ENCODE measurements at places on chromosomes 13 and 19.

DNA sequence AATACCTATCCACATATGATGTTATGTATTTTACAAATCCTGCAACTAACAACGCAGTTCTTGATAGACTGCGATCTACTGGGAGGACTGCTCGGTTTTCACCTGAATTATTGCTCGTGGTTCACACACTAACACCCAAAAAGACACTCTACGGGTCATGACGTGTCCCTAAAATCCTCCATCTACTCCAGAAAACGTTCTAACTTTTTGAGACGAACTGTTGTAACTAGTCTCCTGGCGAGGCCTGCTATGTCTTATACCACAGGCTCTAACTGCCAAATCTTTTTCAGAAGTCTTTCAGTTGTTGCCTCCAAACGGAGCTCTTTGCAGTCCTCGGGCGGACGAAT is 108.2 kb downstream of the KCNRG start:
- DNase-seq: no peak

GRCh38 chr19:18379803-18380747 is 5.9 kb upstream of the GDF15 start:
- DNase-seq: no peak

GRCh38 chr19:28840891-28841290 is 372.1 kb downstream of the UQCRFS1 start:
- DNase-seq: no peak

- peak; percentile 73 for DNase-seq
These were observed 5.2 kb upstream of the ZNF579 start for GRCh38 chr19:55585658-55586339.

DNA sequence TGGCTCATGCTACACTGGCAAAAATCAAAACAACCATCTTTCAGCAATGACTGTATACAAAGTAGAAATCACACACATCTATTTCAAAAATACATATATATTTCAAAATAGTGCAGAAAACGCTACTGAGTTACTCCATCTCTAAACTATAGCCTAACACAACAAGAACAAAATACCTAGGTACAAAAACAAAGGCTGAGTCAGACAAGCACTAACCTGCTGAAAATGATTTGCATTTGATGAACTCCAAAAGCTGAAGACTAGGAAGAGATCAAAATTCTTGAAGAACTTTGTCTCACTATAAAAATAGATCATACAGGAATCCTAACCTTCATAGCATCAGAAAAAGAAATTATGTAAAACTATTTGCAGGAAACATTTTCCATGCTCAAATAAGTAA is 381.6 kb downstream of the EFNB2 start:
- no peak for DNase-seq

DNA sequence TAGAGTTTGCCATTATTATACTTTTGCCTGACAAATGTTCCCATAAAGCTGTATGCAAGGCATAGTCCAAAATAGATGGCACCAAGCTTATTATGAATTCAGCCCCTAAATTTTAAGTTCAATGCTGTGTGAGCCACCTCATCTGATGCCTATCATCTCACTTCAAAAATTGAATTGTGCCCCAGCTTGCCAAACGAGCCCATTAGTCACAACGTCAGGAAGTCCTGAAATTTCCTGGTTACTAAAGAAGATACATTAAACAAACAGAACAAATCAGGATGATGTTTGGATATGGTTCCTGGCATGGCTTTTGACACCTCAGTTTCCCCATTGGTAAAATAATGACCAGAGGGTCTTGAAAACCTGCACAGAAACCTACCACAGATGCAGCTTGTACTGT is 147.5 kb upstream of the SOX21 start:
- DNase-seq: no peak

GRCh38 chr13:94330552-94331071 is 148.9 kb downstream of the DCT start:
- peak; percentile 54 for DNase-seq

DNA sequence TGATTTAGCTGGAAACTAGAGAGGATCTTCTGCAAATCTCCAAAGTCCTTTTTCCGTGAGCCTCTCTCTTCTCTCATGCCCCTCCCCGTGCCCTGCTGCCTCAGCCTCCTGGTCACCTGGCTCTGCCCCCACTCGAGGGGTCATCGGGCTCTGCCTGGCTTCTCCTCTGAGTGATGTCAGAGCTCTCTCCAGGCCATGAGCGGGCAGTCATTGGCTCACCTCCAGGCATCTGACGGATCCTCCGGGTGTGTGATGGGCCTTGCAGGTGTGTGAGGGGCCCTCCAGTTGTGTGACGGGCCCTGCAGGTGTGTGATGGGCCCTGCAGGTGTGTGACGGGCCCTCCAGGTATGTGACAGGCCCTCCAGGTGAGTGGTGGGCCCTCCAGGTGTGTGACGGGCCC is 10.3 kb upstream of the GAS6 start:
- no peak for DNase-seq

GRCh38 chr13:65585346-65585745 is 1644.8 kb downstream of the PCDH9 start:
- no peak for DNase-seq

DNA sequence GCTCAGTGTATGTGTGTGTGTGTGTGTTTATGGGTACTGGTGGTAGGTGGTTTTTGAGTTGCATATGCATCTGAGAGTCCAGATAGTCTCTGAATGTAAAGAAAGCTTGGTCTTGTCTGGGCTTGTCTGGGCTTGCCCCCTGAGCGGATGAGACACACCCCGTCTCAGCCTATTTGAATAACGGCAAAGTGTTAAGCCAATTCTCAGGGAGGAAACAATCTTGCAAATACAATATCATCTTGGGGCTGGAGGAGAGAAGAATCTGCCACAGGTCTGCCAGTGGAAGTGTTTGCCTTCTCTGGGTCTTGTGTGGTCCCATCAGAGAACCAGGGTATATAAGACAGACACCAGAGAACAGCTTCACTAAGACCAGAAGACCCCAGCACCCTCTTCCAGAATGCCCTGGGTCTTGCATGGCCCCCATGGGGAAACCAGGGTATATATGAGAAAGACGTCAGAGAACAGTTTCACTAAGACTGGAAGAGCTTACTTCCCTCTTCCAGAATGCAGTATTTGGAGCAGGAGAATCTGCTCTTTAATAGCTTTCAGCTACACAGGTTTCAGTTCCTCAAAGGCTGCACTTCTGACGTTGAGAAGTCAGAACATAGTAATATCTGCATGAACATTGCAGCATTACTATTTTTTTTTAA is 13.3 kb downstream of the CD70 start:
- DNase-seq: peak; percentile 79

DNA sequence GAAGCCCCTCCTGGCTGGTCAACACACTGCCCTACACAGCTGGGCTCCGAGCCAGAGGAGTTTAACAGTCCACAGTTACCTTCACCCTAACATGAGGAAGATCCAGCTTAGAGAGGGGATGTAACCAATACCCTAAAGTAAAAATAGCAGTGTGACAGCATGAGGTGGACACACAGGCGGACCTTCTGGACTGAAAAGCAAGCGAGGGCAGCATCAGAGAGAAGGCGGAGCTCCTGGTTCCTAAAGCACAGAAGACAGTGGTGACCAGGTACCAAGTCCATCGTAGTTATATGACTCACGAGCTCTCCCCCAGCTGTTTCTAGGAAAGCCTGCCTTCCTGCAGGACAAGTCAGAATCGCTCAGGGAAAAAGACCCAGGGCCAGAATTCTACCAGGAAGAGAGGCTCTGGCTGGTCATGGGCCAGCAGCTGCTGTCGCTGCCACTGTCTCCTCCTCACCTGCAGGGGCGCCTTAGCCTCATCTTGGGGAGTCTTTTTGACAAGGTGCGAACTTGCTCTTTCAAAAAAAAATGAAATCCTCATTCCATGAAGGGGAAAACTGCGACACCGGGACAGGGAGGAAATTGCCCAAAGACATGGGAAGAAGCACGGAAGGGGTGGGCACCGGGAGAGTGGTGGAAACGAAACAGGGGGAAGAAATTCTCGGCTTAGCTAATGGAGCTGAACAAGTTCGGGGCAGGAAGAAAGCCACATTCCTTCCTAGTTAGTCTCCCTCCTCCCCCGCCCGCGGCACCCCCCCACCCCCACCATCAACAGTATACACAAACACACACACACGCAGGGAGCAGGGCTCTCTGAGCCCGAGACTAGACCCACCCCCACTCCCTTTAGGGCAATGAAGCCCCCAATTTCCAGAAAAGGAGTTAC is 1.7 kb downstream of the ELL start:
- DNase-seq: peak; percentile 89

DNA sequence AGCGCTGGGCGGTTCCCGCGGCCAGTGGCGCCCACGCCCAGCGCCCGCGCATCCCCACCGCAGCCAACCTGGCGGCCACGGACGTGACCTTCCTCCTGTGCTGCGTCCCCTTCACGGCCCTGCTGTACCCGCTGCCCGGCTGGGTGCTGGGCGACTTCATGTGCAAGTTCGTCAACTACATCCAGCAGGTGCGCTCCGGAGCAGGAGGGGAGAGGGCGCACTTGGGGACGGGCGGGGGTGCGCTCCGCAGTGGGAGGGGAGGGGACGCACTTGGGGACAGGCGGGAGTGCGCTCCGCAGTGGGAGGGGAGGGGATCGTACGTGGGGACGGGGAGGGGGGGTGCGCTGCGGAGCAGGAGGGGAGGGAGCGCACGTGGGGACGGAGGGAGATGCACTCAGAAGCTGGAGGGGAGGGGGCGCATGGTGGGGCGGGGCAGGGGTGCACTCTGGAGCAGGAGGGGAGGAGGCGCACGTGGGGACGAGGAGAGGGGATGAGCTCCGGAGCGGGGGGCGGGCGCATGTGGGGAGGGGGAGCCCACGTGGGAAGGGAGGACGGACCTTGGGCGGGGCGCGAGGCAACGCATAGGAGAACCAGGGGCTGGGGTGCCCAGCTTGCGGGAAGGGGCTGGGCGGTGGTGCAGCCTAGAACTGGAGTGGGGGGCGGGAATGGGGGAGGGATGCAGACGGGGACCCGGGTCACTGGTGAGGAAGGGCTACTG is 1.5 kb downstream of the KISS1R start:
- peak; percentile 77 for DNase-seq

DNA sequence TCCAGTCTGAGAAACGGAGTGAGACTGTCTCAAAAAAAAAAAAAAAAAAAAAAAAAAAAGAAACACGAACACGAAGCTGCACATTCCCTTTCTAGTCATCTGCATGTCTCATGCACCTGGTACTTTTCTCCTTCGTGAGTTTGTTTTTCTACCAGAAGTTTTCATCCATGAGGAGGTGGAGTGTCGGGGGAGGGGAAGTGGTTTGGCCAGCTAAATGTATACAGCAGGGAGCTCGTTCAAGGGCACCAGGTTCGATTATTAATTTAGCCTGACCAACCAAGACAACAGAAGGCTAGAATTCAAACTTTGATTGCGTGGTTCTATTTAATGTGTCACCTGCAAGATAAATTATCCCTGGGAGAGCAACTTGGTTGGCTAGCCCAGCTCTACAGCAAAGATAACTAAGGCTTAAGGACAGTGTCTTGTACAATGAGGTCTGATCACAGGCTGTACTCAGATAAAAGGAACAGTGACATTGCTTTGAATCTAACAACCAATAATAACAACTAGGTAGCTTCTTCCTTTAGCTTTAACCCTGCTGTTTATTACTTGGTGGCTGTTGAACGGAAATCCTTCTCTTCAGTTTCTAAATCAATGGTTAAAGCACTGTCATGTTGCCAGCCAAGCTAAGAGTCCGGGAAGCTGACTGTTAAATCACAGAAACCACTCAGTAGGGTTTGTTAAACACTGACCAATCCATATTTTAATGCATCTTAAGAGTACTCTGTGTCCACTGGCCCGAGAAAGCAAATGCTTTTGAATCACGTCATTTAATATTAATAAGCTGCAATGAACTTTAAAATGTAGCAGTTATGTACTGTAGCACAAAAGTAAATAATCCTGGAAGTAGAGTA is 98.4 kb upstream of the STARD13 start:
- no peak for DNase-seq

GRCh38 chr19:53868892-53869804 is 1.5 kb downstream of the MYADM start:
- peak; percentile 98 for DNase-seq

DNA sequence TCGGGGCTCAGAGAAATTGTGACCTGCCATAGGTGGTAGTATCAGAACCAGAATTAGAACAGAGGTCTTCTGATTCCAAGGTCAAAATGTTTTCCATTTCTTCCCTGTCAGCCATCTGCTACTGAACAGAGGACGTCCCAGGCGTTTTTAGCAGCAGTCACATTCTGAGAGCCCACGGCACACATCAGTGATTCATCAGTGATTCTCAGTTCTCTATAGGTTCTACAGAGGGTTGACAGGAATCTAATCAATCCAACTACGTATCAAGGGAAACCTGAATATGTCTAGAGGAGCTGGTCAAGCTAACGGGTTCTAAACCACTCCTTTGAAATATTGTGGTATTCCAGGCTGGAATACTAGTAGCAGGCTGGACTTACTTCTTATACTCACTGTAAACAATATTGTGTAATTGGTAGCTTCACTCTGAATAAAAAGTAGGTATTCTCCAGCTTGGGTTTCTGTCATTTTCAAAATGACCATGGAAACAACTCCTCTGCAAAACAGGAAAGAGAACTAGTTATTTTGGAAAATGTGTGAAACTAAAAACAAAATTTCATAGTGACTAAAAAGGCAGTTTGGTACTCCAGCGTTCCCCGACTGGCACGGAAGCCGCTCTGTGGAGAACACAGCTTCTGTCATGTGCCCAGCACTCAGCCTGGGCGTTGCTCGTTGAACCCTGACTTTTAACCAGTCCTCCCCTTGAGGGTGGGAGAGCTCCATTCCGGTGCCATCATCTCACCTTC is 43.2 kb downstream of the FLT3 start:
- DNase-seq: no peak

DNA sequence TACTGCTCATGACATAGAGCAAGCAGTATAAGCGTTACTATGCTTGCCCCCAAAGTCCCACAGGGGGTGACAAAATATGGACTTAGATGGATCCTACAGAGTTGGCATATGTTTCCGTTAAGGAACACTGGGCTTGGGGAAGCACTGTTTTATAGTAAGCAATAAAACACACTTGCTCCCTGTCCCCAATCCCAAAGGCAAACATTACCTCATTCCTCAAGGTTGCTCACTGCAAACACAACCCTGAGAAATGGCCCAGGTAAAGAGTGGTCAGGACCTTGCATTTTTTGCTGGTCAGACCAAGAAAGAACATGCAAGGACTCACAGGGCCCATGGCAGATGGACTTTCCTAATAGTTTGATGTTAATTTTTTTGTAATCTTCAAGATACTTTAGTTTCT is 32.3 kb downstream of the UGGT2 start:
- DNase-seq: no peak
